Stimulated activated CD8-positive, alpha-beta memory T cell treated with anti-CD3 and anti-CD28 coated beads, Interleukin-4, amount 100 ng/mL, for 48 hours (primary cell): ENCODE measurements at places on chromosomes 3 and 15.
A peak's percentile ranks its signal among the peaks of the same experiment; 100 is the strongest.

DNA sequence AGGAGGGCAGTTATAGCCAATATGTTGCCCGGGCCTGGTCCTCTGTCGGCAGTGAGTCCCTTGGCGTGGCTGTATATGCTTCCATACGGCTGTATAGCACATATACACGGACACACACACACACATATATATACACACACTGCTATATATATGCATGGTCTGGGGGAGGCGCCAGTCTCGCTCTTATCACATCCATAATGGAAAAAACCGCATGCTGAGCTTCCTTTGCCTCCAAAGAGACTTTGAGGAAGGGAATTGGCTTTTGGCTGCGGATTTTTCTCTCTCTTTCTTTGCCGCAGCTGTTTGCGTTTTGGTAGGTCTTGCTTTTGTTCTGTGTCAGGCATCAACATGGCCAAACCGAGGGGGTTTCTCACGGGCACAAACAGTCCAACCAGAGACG lies 11.3 kb upstream of the TMEM115 start:
- DNase-seq = no peak

DNA sequence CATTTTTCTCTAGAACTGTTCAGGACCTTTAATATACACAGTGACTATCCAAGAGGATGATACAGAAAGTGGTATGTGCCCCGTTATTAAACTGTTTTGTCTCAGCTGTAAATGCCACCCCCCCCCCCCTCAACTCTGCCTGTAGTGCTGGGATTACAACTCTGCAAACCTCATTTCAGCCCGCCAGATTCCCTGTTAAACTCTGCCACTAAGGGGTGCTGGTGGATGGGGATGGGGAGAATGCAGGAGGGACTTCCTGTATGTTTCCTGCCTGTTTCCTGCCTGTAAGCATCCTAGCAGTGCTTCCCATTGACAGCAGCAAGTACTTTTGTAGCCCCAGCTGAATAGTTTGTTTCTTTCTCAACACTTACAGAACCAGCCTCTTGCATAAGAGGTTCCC lies 301.7 kb upstream of the RORA start:
- no peak for DNase-seq

GRCh38 chr3:44995142-44995770 lies 19.2 kb downstream of the EXOSC7 start:
- DNase-seq = no peak

- peak; percentile 64 for DNase-seq
Observed at GRCh38 chr3:69204315-69204957, 82.0 kb upstream of the LMOD3 start.

DNA sequence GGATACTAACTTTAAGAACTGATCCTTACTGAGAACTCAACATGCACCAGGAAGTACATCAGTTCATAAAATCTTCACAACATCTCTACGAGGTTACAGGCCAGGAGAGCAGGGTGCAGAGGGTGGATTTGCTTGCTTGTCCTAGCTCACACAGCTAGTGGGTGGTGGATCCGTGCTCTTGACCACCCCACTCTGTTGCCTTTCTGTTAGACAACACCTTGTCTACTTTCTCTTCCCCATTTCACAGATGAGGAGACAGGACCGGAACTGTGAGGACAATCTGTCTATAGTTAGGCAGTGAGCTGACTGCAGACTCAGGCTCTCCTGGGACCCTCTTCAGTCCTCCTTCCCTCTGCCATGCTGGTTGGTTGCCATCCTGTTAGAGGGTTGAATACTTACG lies 221.7 kb upstream of the TLE3 start:
- no peak for DNase-seq

DNA sequence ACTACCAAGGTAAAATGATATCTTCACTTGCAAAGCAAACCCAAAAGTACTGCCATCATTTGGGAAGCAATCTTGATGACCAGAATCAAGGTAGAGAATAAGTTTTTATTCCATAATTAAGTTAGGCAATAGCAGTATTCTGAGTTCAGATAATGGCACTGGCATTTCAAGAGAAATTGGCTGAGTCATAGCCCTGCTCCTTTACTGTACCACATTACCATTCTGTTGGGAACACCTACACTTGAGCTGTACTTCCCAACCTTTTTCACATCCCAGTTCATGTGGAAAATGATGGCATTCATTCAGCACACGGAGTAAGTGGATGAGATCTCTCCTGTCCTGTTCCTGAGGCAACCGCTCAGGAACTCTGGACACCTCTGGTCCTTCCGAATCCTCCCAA lies 311.6 kb upstream of the TPRG1 start:
- DNase-seq = no peak

DNA sequence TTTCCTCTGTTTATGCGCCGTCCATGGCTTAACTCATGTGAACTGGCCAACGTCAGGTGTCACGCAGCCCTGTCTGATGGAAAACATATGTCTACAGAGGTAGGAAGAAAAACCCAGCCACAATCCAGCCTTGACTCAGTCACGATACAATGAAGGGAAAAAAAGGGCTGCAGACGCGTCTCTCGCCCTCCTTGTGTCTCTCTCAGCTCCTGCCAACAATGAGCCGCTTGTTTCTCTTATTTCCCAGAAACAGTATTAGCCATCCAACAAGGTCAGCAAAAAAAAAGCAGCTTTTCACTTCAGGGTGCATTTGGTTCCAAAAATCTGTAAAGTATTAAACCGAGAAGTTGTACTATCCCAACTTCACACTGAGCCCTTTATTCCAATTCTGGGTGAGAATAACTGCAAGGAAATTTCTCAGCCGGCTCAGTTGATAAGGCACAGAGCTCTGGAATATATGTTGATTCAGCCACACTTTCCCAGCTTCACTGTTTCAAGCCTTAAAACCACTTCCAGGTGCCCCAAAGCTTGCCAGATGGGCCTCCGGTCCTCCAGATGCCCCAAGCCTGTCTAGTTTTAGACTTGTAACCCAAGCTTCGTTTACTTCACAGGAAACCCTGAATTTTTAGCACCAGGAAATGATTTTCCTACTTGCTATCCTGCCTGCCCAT lies 79.4 kb downstream of the TM4SF4 start:
- no peak for DNase-seq
